ENCODE measurements at places on chromosomes 12 and 14. TPM values are rescaled to one million over a fixed set of nuclear protein-coding genes. Genes with fewer than 3 reads are reported as not detected.

DNA sequence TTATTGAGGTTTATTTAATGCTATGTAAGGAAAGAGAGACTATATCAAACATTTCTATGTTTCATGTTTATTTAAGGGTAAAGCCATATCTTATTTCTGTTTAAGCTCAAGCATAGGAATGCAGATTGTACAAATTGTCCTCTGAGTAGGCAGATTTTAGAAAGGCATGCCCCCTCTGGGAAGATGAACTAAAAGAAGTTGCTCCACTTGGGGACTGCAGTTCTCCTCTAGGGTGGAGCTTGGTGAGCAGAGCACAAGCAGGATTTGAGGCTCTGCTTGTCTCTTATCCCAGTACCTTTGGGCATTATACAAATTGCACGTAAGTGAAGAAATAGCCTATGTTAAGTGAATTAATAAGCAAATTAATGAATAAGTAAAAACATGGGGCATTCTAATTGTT, 96.2 kb upstream of the PDE3A start:
- H3K27ac ChIP-seq: no peak overlapping the region
- H3K27me3 ChIP-seq: no peaks in the 10 kb centered on the region
- H3K36me3 ChIP-seq: no peaks in the 10 kb centered on the region
- H3K4me3 ChIP-seq: no peak overlapping the region

GRCh38 chr12:131397493-131398181, 313.3 kb upstream of the SFSWAP start:
- H3K27ac ChIP-seq: no peak overlapping the region
- H3K4me1 ChIP-seq: no peaks in the 10 kb centered on the region
- H3K4me3 ChIP-seq: no peak overlapping the region
- H3K27me3 ChIP-seq: no peaks in the 10 kb centered on the region

GRCh38 chr12:93279565-93280412, 97.9 kb upstream of the NUDT4 start:
- H3K27me3 ChIP-seq: no peaks in the 10 kb centered on the region
- H3K4me1 ChIP-seq: peaks cover 24% of the 10 kb centered on the region
- H3K4me3 ChIP-seq: no peak overlapping the region
- H3K27ac ChIP-seq: peak overlapping the region; percentile 7

GRCh38 chr12:78938341-78939084, 73.9 kb downstream of the SYT1 start:
- H3K36me3 ChIP-seq: no peaks in the 10 kb centered on the region
- H3K27me3 ChIP-seq: no peaks in the 10 kb centered on the region
- no peaks in the 10 kb centered on the region for H3K4me1 ChIP-seq
- DNase-seq: no peak

DNA sequence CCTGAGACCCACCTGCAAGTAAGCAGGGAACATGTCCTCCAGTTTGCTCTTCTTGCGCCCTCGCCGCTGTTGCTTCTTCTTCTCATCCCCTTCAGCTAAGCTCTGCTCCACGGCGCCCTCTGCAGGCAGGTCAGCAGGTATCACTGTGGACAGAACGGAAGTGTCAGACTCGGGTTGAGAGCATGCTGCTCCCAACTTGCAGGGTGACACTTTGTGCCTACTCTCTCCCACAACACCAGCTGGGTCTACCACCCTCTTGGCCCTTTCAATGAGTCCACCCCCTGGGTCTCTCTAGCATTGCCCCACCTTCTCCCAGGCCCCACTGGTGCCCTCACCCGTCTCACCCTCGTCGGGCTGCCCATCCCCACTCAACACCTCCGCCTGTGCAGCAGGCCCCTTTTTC, 16.7 kb downstream of the KMT2D start:
- DNase-seq: peak; percentile 80
- H3K4me3 ChIP-seq: no peak overlapping the region
- H3K27me3 ChIP-seq: no peaks in the 10 kb centered on the region
- H3K27ac ChIP-seq: no peak overlapping the region
- H3K4me1 ChIP-seq: no peaks in the 10 kb centered on the region

DNA sequence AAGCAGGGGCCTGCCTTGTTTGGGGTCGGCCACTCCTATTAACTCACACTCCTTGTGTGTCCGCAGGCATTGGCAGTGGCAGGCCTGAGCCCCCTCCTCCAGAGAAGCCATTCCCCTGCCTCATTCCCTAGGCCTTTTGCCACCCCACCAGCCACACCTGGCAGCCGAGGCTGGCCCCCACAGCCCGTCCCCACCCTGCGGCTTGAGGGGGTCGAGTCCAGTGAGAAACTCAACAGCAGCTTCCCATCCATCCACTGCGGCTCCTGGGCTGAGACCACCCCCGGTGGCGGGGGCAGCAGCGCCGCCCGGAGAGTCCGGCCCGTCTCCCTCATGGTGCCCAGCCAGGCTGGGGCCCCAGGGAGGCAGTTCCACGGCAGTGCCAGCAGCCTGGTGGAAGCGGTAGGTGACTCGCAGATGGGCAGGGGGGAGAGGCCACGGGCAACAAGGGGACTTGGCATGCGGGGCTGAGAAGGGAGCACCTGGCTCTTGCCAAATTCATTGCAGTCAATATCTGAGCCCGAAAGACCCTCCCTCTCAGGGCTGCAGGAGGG, 106.3 kb upstream of the FKBP4 start:
- H3K36me3 ChIP-seq: no peaks in the 10 kb centered on the region
- no peaks in the 10 kb centered on the region for H3K4me1 ChIP-seq
- peaks cover 4% of the 10 kb centered on the region for H3K27me3 ChIP-seq

GRCh38 chr12:28938581-28939235, 210.4 kb upstream of the FAR2 start:
- no peaks in the 10 kb centered on the region for H3K27me3 ChIP-seq
- no peak for DNase-seq
- no peaks in the 10 kb centered on the region for H3K4me1 ChIP-seq

- peak overlapping the region; percentile 91 for H3K27ac ChIP-seq
- no peaks in the 10 kb centered on the region for H3K36me3 ChIP-seq
- DNase-seq: no peak
- H3K4me1 ChIP-seq: peaks cover 44% of the 10 kb centered on the region
- H3K4me3 ChIP-seq: no peak overlapping the region
Measured at GRCh38 chr14:59306775-59307174, 118.3 kb downstream of the DAAM1 start.

DNA sequence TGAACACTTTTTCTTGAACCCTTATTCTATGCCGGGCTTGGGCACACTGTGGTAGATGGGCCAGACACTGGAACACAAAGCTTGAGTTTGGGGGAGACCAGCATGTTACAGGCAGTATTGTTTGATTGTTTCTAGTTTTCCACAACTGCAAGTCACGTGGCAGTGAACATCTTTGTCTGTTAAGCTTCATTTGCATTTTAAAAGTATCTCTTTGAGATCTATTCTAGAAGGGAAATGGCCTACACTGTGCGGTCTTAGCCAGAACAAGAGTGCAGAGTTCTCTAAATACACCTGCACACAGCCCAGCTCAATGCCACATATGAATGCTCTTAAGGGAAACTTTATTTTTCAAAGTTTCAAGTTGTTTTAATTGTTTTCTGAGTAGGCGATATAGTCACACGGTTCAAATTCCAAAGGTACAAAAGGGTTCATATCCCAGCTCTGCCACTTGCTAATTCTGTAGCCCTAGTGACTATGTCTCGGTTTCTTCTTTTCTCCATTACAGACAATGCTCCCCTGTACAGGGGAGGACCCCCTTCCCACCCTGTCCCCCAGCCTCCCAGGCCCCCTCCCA, 24.9 kb downstream of the RIN3 start:
- no peak overlapping the region for H3K27ac ChIP-seq
- no peaks in the 10 kb centered on the region for H3K36me3 ChIP-seq
- no peak overlapping the region for H3K4me3 ChIP-seq
- H3K4me1 ChIP-seq: peaks cover 27% of the 10 kb centered on the region
- no peaks in the 10 kb centered on the region for H3K27me3 ChIP-seq
- DNase-seq: no peak

- DNase-seq: peak; percentile 72
- no peak overlapping the region for H3K4me3 ChIP-seq
- H3K27ac ChIP-seq: peak overlapping the region; percentile 71
- peaks cover 26% of the 10 kb centered on the region for H3K4me1 ChIP-seq
- H3K36me3 ChIP-seq: no peaks in the 10 kb centered on the region
- no peaks in the 10 kb centered on the region for H3K27me3 ChIP-seq
Measured at GRCh38 chr12:124143726-124144125, 151.2 kb upstream of the RFLNA start.

GRCh38 chr14:20578784-20579502, 8.9 kb downstream of the RNASE11 start:
- H3K36me3 ChIP-seq: no peaks in the 10 kb centered on the region
- no peak for DNase-seq
- no peaks in the 10 kb centered on the region for H3K27me3 ChIP-seq
- no peak overlapping the region for H3K27ac ChIP-seq
- H3K4me1 ChIP-seq: no peaks in the 10 kb centered on the region

DNA sequence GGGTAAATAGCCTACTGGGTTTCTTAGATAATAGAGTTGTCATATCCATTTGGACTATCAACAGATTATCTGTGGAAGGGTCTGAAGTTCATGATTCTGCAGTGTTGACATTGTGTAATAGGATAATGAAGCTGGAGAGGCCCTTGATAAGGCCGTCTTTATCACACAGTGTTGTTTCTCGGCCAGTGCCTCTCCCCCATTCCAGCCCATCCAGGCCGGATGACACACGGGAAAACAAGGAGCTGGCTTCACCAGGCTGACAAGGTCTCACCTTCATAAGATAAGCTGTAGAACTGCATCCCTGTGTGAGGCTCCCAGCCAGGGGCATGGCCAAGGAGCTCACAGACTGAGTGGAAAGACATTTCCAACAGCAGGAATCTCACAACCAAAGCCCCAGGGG, 8.7 kb upstream of the EML1 start:
- peak overlapping the region; percentile 90 for H3K27ac ChIP-seq
- H3K27me3 ChIP-seq: no peaks in the 10 kb centered on the region
- H3K36me3 ChIP-seq: no peaks in the 10 kb centered on the region
- peak; percentile 87 for DNase-seq
- no peak overlapping the region for H3K4me3 ChIP-seq
- H3K4me1 ChIP-seq: peaks cover 16% of the 10 kb centered on the region

DNA sequence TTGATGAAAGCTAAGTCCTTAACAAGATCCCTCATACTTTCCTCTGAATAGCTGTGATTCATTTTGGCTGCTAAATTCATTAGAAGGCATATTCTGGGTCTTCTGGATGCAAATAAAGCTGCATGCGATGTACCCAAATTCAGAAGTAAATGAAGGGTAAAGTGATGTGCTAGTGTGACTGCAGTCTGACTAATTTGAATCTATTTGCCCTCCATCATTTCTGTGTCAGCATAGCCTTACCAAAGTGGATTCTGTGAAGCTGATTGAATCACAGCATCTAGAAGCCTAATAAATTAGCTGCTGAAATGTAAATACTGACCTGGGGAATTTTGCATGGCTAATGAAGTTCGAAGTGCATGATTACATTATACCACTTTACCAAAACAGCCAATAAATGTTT, 162.2 kb downstream of the TPH2 start:
- no peaks in the 10 kb centered on the region for H3K27me3 ChIP-seq
- no peaks in the 10 kb centered on the region for H3K4me1 ChIP-seq
- no peak overlapping the region for H3K27ac ChIP-seq
- no peaks in the 10 kb centered on the region for H3K36me3 ChIP-seq
- DNase-seq: no peak

DNA sequence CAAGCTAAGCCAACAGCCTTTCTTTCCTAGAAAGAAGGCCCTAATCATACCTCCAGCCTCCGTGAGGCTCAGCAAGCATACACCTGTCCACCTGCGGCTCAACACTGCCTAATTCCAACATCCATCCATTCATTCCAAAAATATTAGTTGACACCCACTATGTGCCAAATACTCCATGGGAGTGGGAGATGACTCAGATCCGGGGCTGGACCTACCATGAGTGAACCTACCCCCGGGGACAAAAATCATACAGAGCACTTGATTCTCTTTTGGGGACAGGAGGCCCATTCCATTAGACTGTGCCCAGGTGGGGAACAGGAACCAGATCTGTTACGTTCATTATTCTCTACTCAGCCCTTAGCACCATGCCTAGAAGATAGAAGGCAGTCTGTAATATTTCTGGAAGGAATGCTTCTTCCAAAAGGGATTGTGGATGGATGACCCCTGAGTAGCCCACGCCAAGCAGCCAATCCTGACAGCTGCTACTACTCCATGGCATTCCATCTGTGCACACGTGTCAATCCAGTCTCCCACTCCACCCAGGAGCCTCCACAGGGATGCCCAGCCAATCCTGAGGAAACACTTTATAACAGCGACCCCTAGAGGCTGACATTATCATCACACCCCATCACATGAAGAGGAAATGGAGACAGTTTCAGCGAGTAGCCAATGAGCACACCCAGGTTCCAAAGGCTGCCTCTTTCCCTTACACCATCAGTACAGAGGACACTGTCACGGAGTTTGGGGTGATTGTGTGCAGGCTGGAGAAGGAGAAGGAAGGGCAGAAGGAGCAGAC, 170.7 kb downstream of the ESRRB start:
- no peak overlapping the region for H3K27ac ChIP-seq
- no peaks in the 10 kb centered on the region for H3K27me3 ChIP-seq
- no peak overlapping the region for H3K4me3 ChIP-seq
- no peaks in the 10 kb centered on the region for H3K4me1 ChIP-seq

GRCh38 chr12:71641390-71641789, 22.3 kb downstream of the ZFC3H1 start:
- H3K4me3 ChIP-seq: no peak overlapping the region
- H3K27me3 ChIP-seq: no peaks in the 10 kb centered on the region
- H3K4me1 ChIP-seq: peaks cover 26% of the 10 kb centered on the region
- H3K27ac ChIP-seq: peak overlapping the region; percentile 93

DNA sequence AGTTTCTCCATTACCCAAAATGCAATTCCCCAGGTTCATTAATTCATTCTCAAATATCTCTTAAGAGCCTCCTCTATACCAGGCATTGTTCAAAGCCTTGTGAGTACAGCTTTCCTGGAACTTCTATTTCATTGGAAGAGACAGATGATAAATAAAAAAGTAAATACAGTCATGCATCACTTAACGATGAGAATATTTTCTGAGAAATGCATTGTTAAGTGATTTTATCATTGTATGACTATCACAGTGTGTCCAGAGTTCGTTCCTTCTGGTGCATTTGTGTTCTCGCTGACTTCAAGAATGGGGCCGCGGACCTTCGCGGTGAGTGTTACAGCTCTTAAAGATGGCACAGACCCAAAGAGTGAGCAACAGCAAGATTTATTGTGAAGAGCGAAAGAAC, 66.0 kb downstream of the ANO4 start:
- no peak overlapping the region for H3K4me3 ChIP-seq
- no peak for DNase-seq
- no peaks in the 10 kb centered on the region for H3K27me3 ChIP-seq
- H3K4me1 ChIP-seq: no peaks in the 10 kb centered on the region
- H3K27ac ChIP-seq: no peak overlapping the region

GRCh38 chr12:12323591-12323990, 26.5 kb downstream of the MANSC1 start:
- H3K27me3 ChIP-seq: no peaks in the 10 kb centered on the region
- no peak overlapping the region for H3K4me3 ChIP-seq
- H3K4me1 ChIP-seq: peaks cover 29% of the 10 kb centered on the region
- no peak overlapping the region for H3K27ac ChIP-seq
- H3K36me3 ChIP-seq: no peaks in the 10 kb centered on the region

GRCh38 chr14:36091096-36091495, 85.4 kb downstream of the PTCSC3 start:
- no peaks in the 10 kb centered on the region for H3K36me3 ChIP-seq
- peak; percentile 75 for DNase-seq
- H3K27ac ChIP-seq: peak overlapping the region; percentile 70
- H3K4me1 ChIP-seq: peaks cover 15% of the 10 kb centered on the region
- H3K4me3 ChIP-seq: no peak overlapping the region
- no peaks in the 10 kb centered on the region for H3K27me3 ChIP-seq

- H3K27ac ChIP-seq: no peak overlapping the region
- no peaks in the 10 kb centered on the region for H3K4me1 ChIP-seq
- H3K4me3 ChIP-seq: no peak overlapping the region
Measured at GRCh38 chr12:67067453-67068203, 201.5 kb upstream of the CAND1 start.

CLEC2A gene
- not detected for total RNA-seq

HAL gene
- 0.82 TPM for total RNA-seq

PTCSC3 gene
- not detected for total RNA-seq

NKX2-1 gene
- 1.5 TPM for total RNA-seq

PIP4K2C gene
- total RNA-seq: 42.0 TPM
